Thoracic aorta (tissue), 2 donors: ENCODE measurements at places on chromosomes 7 and 10. TPM values are rescaled to one million over a fixed set of nuclear protein-coding genes. Genes with fewer than 3 reads are reported as not detected.

CAMK2B gene
- total RNA-seq, result 2.8 TPM

SORCS3 gene
- not detected for total RNA-seq

AGR2 gene
- 25.2 TPM for total RNA-seq

SEC61A2 gene
- total RNA-seq, result 3.5 TPM

TRIM50 gene
- not detected for total RNA-seq

- H3K27ac ChIP-seq, result no peak overlapping the region
- no peak overlapping the region for H3K4me3 ChIP-seq
- DNase-seq, result no peak
- no peaks in the 10 kb centered on the region for H3K4me1 ChIP-seq
- H3K27me3 ChIP-seq, result no peaks in the 10 kb centered on the region
- no peaks in the 10 kb centered on the region for H3K36me3 ChIP-seq
Observed at GRCh38 chr7:41774966-41775365, 72.1 kb upstream of the INHBA start.

GRCh38 chr7:26105236-26105635 is 46.8 kb upstream of the NFE2L3 start:
- H3K27me3 ChIP-seq, result no peaks in the 10 kb centered on the region
- no peak for DNase-seq
- H3K27ac ChIP-seq, result no peak overlapping the region

DNA sequence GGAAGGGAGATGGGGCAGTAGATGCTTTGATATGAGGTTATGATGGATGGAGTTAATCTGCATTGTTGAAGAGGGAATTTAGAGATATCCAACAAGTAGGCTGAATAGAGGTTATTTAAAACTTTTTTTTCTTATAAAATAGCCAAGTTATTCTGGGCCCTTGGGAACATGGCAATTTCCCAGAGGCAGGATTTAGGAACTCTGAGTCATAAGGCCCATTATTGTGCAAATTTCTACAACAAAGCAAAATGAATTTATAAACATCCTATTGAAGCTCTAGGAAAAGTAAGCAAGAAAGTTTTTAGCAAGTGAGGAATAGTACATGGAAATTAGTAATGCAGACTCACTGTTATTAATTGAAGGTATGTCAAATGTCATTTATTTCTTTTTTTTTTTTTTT is 160.9 kb upstream of the NPY start:
- H3K4me3 ChIP-seq, result no peak overlapping the region
- DNase-seq, result no peak
- H3K4me1 ChIP-seq, result no peaks in the 10 kb centered on the region
- H3K27ac ChIP-seq, result no peak overlapping the region
- no peaks in the 10 kb centered on the region for H3K27me3 ChIP-seq

GRCh38 chr10:107496594-107496993 is 332.1 kb upstream of the SORCS1 start:
- no peak overlapping the region for H3K27ac ChIP-seq
- no peaks in the 10 kb centered on the region for H3K27me3 ChIP-seq
- H3K36me3 ChIP-seq, result no peaks in the 10 kb centered on the region
- no peak for DNase-seq
- no peaks in the 10 kb centered on the region for H3K4me1 ChIP-seq

- H3K27me3 ChIP-seq, result no peaks in the 10 kb centered on the region
- DNase-seq, result no peak
- peaks cover 21% of the 10 kb centered on the region for H3K36me3 ChIP-seq
Observed at GRCh38 chr10:22589851-22590514, 124.4 kb downstream of the PIP4K2A start.

DNA sequence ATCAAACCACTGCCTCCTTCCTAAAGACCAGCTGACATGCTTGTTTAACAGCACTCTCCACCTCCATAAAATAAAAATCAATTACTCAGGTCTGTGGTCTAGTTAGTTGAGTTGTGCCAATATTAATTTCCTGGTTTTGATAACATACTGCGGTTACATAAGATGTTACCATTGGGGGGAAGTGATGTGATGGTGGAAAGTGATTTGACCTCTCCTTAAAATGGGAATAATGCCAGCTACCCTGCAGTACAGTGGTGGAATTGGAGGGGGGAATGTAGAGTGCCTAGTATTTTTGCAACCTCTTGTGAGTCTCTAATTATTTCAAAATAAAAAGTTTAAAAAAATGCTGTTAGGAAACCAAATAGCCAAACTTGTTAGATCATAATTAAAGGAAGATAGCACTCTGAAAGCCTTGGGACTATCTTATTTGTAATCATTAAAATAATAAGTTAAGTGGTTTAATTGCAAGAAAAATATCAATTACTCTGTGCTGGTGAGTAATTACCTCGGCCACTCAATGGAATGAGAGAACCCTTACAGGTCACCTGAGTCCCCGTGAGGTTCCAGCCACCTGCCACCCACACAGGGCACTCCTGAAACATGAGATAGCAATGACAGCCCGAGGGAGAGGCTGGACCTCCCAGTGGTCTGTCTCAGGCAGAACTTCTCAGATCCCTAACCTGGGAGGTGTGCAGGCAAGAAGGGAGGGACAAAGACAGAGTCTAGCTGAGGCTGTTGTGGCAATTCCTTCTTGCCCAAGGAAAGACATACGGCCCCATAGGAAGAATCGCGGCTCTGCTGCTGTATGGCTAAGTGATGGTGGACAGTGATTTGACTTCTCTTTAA is 94.1 kb downstream of the SH3PXD2A start:
- no peak overlapping the region for H3K27ac ChIP-seq
- peaks cover 17% of the 10 kb centered on the region for H3K4me1 ChIP-seq
- no peak overlapping the region for H3K4me3 ChIP-seq
- H3K36me3 ChIP-seq, result no peaks in the 10 kb centered on the region
- DNase-seq, result no peak

DNA sequence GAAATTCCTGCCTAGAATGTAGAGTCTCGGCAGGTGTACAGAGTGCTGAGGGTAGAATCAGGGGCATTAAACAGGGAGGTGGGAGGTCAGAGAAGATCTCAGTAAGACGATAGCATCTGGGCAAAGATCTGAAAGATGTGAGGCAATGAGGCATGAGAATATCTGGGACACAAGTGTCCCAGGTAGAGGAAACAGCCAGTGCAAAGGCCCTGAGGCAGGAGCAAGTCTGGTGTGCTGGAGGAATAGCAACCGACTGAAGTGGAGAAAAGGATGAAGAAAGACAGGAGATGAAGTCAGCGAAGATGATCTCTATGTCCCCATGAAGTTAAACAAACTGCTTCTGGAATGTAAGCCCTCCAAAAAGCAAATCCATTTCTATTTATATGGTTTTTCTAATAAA is 84.4 kb downstream of the USP6NL start:
- H3K4me1 ChIP-seq, result peaks cover 20% of the 10 kb centered on the region
- no peaks in the 10 kb centered on the region for H3K27me3 ChIP-seq
- no peak for DNase-seq

- no peak overlapping the region for H3K27ac ChIP-seq
- no peak for DNase-seq
- no peak overlapping the region for H3K4me3 ChIP-seq
- no peaks in the 10 kb centered on the region for H3K27me3 ChIP-seq
- no peaks in the 10 kb centered on the region for H3K4me1 ChIP-seq
Observed at GRCh38 chr7:81469869-81470723, 299.8 kb downstream of the HGF start.
